ENCODE measurements at places on chromosomes 11 and 22. TPM values are rescaled to one million over a fixed set of nuclear protein-coding genes. Genes with fewer than 3 reads are reported as not detected.

Gene XKR3
- not detected for polyA plus RNA-seq

Gene SDHD
- 169 TPM for polyA plus RNA-seq

Gene ZC3H12C
- 2.8 TPM for polyA plus RNA-seq

- DNase-seq, result peak; percentile 59
Observed at GRCh38 chr11:3164138-3164551, 965 bp downstream of the OSBPL5 start.

GRCh38 chr22:48945621-48946458, 881.8 kb downstream of the BRD1 start:
- DNase-seq, result no peak

GRCh38 chr11:75421035-75421602, 11.9 kb downstream of the KLHL35 start:
- DNase-seq, result peak; percentile 60

DNA sequence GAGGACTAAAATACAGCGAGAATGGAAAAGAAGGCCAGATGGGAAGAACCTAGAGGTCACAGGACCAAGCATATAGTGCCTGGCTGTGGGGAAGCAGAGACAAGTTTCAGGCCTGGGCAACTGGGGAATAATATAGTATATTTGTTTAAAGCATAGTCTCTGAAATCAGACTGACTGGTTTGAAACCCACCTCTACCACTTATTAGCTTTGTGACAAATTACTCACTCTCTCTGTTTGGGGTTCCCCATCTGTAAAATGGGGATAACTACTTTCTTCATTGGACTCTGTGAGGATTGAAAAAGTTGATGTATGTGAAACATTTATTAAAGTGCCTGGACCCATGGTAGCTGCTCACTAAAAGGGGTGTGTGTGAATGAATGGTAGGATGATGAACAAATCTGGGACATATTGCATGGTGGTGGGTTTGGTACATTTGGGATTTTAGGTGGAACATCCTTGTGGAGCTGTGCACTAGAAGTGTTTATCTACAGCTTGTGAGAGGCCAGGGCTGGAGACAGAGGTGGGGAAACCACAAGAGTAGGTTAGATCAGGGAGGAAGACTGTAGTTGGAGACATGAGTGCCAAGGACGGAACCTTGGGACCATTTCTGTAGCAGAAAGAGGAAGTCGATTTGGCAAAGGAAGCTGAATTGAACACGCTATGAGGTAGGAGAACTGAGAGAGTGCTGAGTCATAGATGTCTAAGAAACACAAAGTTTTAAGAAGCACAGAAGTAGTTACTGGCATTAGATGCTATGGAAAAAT, 52.6 kb downstream of the SWAP70 start:
- DNase-seq, result no peak

DNA sequence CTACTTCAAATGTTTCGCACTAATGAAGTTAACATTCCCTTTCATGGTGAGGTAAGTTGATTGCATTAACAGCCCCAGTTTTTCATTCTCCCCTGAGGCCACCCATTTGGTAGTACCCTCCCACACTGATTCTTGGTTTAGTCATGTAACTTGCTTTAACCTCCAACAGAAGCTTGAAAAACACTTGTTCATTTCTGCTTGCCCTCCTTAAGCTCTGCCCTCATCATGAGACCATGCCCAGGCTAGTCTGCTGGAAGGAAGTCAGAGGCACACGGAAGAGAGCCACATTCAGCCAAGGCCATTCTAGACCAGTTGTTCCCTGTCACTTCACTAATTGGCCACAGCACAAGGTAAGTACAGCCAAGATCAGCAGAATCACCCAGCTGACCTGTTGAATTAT, 50.7 kb upstream of the CD44 start:
- no peak for DNase-seq

GRCh38 chr11:72817966-72818365, 3.8 kb downstream of the ATG16L2 start:
- DNase-seq, result no peak

DNA sequence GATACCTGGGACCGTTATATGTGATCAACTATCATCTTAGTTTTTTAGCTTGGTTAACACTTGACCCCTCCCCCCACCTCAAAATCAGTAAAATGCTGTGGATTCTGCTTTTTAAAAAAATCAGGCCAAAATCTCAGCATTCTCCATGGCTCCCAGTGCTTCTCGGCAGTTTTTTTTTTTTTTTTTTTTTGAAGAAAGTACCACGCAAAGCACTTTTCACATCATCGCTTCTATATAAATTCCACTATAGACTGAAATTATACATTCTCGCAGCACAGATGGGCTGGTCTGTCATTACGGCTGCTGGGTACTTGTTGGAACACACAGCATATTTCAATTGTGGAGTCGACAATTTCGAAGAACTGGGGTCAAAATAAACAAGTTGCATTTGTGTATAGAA, 67.7 kb upstream of the PPARA start:
- DNase-seq, result no peak

GRCh38 chr11:71063129-71063528, 189.2 kb downstream of the SHANK2 start:
- no peak for DNase-seq

DNA sequence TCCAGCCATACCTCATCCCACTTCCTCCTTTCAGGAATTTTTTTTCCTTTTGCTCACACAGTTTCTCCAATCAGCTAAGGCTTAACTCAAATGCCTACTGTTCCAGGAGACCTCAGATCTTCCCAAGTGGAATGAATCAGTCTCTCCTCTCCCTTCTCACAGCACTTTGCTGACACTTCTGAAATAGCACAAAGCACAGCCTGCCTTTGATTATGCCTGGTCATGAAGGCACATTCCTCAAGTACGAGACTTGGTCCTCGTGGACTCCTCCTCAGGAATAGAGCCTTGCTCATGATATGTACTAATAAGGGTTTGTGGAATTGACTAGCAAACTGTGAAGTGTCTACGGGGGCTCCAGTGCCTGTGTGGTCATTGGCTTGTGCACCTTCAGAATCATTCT, 176.7 kb upstream of the TENM4 start:
- no peak for DNase-seq

- DNase-seq, result no peak
Observed at GRCh38 chr11:17230867-17231851, 23.4 kb upstream of the PIK3C2A start.

DNA sequence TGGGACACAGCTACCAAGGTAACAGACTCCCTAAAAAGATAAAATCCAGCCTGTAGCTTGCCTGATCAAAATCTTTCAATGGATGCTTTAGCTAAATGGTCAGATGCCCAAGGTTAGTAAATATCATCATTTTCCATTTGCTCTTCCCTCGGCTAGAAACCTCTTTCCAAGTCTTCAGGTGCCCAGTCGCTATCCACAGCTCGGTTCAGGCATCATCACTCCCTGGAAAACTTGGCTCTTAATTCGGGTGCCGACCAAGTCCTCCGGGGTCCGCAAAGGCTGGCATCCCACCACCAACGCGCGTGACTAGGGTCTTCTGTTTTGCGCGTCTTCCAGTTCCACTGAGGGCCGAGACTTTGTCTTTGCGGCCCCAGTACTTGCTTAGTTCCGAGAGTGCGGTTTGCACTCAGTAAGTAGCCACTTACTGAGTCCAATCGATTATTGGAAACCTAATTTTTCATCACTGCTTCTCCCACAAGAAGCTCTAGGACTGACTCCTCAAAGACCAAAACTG, 44.3 kb downstream of the OR4D9 start:
- peak; percentile 18 for DNase-seq

- DNase-seq, result no peak
Observed at GRCh38 chr11:95541715-95542114, 247.9 kb downstream of the FAM76B start.
